NCI-H2081 treated with DMSO at 0.1 percent for 48 hours (cell line): ENCODE measurements at places on chromosomes 16 and 17.

DNA sequence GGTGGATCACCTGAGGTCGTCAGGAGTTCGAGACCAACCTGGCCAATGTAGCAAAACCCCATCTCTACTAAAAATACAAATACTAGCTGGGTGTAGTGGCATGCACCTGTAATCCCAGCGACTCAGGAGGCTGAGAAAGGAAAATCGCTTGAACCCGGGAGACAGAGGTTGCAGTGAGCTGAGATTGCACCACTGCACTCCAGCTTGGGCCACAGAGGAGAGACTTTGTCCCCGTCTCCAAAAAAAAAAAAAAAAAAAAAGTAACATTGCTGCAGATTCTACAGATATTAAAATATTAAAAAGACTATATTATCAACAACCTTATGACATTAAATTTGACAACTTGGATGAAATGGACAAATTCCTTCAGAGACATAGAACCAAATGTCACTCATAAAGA, 25.7 kb downstream of the MBTD1 start:
- DNase-seq = no peak

DNA sequence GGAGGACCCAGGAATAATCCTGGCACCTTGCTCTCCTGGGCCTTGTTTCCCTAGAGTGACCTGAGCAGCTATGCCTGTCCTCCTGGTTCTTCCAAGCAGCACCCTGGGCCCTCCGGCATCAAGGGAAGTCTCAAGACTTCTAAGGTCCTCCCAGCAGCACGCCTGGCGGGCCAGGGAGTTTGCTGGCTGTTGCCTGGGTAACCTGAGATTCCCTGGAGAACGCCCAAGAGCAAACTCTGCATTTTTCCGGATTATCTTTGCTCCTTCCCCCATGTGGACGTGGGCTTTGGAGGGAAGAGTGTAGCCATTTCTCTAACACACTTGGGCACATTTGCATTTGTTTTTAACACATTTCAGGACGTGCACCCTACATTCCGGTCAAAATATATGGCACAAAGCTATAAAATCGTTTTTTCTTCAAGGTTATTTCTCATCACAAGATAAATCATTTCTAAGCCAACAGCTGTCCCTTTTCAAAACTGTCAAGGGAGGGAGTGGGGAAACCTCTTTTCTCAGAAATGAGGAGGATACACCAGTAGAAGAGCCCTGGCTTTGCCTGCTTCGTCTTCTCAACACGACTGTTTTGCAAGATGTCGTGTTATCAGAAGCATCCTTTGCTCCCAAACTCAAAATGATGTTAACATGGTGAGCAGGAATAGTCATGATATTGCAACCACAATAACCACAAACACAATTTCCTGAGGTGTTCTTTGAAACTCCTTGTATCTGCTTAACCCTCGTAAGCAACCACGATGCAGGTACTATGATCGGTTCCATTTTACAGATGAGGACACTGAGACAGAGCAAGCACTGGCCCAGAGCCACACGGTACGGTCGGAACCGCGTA, 116.5 kb downstream of the ADCY9 start:
- DNase-seq = no peak

DNA sequence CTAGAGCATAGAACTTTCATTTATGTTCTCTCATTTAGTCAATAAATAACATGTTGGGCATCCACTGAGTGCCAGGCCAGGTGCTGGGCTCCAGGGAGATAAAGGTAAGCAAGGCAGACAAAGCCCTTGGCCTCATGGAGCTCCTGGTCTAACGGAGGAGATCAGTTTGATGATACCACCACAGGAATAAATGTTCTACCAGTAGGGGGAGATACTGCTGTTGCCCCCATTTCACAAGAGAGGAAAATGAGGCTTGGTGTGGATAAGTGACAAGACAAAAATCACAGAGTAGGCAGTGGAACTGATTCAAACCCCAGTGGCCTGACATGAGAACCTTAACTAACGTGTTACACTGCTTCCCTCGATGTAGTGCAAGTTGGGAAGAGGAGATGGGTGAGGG, 80.4 kb upstream of the ERCC4 start:
- no peak for DNase-seq

DNA sequence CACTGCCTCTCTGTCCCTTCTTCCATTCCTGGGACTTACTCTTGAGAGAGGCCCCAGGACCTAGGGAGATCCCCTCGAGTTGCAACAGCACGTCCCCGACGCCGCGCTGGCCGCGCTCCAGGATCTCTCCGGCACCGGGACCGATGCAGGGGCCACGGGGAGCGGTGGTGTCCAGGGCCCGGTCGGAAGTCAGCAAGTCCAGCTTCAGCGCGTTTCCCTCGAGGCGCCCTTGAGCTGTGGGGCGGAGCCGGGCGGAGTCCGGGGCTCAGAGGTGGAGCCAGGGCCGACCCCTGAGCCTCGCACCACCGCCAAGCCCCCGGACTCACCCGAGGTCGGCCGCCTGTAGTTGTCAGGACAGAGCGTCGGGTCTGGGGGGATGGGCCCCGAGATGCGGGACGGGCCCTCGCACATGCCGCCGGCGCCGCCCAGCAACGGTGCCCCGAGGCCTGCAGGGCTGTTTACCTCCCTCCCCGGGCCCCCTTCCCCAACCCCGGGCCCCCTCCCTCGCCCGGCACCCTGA, 458 bp downstream of the ENKD1 start:
- no peak for DNase-seq

DNA sequence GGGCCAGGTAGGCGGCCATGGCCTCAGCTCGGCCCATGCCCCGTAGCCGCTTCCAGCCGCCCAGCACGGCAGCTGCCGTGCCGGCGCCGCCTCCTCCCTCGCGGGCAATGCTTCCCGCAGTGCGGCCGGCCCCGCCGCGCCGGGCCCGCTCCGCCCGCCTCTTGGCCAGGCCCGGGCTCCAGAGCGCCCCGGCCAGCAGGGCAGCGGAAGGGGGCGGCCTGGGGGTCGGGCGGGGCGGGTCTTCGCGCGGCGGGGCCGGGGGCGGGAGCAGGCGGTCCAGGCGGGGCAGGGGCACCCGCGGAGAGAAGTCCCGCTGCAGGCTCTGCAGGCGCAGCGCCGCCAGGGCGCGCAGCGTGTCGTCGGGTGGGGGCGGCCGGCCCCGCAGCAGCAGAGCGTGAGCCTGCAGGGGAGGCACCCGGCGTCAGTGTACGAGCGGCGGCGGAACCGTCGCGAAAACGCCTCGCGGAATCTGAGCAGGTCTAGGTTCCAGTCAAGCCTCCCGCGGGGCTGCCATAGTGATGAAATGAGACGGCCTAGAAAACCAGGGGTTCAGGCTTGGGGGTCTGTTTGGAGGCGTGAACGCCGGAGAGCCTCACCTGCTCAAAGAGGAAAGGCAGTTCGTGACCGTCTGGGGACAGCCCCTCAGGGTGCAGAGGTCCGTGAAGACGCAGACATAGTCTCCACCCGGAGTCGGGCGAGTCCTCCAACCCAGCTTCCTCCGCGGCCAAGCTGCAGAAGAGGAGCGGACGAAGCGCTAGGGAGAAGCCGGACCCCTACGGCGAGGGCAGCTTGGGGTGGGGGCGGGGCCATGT, 6.6 kb downstream of the PLEKHH3 start:
- DNase-seq = no peak

DNA sequence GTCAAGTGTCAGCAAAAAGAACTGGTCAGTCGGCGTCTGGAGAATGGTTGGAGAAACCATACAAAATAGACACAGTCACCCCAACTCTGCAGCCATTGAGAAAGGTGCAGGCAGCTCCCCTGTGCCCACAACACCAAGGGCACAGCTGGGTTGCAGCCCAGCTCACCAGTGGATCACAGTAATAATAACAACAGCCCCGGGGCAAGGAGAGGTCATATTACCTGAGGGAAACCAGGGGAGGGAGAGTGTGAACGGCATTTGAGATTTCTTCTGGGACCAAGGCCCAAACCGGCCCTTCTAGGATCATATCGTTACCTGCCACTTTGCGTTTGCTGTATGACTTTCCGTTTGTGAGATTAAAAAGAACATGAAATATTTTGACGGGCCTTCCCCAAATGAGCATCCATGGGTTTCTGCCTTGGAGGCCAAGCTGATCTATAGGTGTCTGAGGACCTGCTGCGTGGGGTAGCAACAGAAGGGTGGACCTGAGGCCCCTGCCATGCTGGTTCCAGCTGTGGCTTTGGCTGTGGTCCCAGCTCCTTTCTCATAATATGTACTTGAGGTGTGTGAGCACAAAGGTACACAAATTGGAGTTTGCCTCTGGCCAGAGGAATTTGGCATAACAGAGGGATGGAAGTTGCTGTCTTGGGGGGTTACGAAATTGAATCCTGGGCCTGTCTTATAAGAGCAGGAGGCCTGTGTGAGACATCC, 154.6 kb downstream of the CMIP start:
- DNase-seq = no peak

DNA sequence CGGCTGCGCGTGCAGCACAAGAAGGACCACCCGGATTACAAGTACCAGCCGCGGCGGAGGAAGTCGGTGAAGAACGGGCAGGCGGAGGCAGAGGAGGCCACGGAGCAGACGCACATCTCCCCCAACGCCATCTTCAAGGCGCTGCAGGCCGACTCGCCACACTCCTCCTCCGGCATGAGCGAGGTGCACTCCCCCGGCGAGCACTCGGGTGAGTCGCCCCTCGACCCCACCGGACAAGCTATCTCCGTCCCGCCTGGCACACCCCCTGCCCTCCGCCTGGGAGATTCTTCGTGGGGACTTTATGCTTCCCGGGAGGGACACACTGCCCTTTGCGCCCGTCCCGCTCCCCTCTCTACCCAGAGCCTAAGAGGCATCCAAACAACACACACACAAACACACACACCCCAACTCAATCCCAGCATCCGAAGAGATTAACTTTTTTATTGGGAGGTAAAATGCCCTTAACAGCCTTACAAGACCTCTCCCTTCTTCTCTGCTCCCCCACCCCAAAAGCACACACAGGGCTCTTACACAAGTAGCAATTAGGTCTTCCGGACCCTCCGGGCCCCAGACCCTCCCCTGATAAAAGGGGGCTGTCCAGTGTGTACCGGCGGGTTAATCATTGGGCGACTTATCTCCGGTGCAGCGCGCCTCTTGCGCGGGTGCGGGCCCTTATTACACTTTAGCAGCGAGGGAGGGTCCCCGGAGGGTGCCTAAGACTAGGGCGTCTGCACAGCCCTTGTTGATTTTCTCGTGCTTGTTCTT, 2.1 kb downstream of the SOX9 start:
- no peak for DNase-seq

- DNase-seq = no peak
Observed at GRCh38 chr17:42760652-42761581, at the start of gene RAMP2. Gene RAMP2 (plus strand): TSS chr17:42761227. CDS start chr17:42761262, 35 bp downstream.

GRCh38 chr16:81697616-81698309, 81.3 kb upstream of the PLCG2 start:
- no peak for DNase-seq

- no peak for DNase-seq
Observed at GRCh38 chr17:178292-179065, 3.0 kb downstream of the DOC2B start.

DNA sequence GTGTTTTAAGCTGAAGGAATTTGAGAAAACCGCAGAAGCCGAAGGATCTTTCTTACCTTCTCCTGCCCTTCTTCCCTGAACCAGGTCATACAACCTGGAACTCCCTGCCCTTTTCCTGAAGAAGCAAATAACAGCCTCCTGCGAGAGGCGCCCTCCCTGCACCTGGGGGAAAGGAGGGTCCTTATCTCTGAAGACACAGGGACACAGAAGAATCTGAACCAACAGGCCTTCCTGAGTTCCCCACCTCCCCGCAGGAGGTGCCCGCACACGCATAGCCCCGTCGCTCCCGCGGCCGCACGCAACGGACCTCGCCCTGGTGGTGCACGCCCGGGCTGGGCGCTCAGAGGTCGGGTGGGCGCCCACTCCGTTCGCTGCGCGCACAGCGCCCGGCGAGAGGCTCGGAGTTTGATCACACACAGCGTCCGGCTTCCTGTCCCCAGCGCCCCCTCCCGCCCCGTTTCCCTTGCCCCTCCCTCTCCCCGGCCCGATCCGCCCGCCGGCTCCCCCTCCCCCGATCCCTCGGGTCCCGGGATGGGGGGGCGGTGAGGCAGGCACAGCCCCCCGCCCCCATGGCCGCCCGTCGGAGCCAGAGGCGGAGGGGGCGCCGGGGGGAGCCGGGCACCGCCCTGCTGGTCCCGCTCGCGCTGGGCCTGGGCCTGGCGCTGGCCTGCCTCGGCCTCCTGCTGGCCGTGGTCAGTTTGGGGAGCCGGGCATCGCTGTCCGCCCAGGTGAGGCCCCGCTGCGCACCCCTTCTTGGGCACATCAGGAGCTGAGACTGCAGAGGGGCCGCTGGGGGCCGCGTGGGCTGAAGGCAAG, at the start of gene TNFSF12:
Gene TNFSF12, plus strand, starts transcription at position 474 of the 816 bp plus-strand sequence. Its CDS starts 96 bp downstream, at position 570.
- no peak for DNase-seq

DNA sequence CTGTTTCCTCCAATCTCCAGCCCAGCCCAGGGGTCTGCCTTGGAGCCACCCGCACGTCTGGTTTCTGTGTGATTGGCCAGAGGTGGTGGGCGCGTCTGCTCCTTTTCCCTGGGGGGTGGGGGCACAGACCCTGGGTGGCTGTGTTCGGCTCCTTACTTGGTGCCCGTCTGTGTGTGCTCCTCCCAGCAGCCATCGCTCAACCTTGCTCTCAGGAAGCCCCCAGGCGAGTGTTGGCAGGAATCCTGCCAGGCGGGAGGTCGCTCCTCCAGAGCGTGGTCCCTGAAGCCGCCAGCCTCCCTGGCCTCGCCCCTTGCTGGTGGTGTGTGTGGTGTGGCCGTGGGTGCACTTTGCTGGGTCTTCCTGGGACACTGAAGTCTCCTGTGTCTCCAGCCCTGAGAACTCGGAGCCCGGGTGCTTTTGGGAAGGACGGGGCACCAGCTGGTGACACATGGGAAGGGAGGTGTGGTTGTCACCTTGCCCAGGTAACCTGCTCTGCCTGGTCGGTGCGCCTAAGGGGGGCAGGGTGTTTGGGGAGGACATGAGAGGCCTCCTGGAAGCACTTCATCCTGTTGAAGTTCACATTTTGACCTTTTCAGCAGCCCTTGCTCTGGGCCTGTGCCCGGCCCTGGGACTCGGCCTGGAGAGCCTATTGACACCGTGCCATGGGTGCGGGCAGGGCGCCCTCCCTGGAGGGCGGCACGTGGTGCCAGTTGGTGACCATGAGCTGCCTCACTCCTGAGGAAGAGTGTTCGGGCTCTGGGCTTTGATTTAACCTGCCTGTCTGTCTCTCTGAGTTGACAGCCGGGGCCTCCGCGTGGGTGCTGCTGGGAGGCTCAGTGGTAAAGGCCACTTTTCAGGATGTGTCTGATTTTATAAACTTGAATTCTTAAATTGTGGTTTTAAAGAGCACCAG, 49.0 kb upstream of the ZNF750 start:
- DNase-seq = no peak

- no peak for DNase-seq
Observed at GRCh38 chr16:15757630-15758251, 99.1 kb downstream of the MYH11 start.

DNA sequence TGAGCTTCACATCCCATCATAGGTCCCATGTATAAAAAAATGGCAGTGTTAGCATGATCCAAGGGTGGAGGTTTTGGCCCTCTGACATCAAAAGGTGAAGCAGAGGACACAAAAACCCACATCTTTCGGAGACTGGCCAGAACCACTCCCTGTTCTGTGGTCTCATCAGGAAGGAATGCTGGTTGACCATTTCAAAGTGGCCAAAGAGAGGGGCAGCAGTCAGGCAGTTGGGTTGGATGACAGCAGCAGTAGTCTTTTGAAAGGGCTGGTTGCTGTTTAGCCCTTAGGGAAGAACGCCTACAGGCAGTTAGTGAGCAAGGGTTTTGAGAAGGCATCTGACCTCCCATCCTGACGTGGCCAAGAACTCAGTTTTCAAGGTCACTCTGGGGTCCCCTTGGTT, 40.5 kb downstream of the LCMT1 start:
- DNase-seq = no peak
